ENCODE measurements at places on chromosomes 1 and 21. TPM values are rescaled to one million over a fixed set of nuclear protein-coding genes. Genes with fewer than 3 reads are reported as not detected.

GRCh38 chr1:153119491-153119971, 6.2 kb upstream of the SPRR2F start:
- no peak for DNase-seq

The OVAAL gene
- total RNA-seq = not detected

GRCh38 chr1:201145132-201145531, 9.1 kb downstream of the TMEM9 start:
- DNase-seq = peak; percentile 69

DNA sequence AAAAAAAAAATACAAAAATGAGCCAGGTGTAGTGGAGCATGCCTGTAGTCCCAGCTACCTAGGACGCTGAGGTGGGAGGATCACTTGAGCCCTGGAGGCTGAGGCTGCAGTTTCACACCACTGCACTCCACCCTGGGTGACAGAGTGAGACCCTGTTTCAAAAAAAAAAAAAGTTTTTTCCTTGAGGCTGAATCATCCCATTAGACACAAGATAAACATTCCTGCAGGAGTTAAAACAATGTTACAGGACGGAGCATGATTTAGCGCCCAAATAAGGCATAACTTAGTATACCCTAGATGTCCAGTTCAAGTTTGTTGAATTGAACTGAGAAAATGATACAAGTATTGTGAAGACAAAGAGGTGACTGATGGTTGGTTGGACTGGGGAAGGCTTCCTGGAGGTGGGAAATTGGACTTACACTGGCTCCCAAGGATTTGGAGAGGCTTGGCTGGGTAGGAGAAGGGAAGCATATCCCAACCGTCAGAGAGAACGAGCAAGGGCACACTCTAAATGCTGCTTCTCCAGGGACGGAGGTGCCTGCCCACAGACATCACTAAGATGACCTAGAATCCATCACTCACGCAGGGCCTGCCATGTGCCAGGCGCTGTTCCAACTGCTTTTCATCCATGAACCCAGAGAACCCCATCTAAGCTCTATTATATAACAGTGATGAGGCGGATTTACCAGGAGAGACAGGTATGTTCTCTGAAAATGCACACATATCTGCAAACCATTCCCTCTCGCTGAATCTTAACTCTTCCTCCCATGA, 610.6 kb downstream of the KIF26B start:
- DNase-seq = no peak

The HPDL gene
- total RNA-seq = 0.38 TPM

DNA sequence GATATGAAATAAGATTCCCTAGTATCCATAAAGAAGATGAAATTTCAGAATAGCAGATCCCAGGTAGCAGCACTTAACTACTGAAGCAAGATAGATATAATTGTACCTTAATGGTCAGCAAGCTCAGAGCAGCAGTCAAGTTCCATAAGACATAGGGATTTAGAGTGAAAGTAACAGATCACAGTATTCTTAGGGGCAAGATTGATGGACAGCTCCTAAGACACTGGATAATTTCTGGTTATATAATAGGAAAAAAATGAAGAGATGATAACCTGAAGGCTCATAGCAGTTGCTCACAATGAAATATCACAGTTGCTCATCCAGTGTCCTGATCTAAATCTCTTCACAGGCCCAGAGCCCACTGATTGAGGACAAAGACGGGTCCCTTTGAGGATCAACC, 66.0 kb downstream of the SLC30A10 start:
- DNase-seq = no peak

The C1orf210 gene
- not detected for total RNA-seq

- no peak for DNase-seq
Observed at GRCh38 chr1:60488847-60489246, 415.3 kb upstream of the C1orf87 start.
